NCI-H69 (cell line): ENCODE measurements at places on chromosomes 3 and 15.

- peak; percentile 91 for DNase-seq
Measured at GRCh38 chr3:127461286-127461910, 129.1 kb downstream of the TPRA1 start.

DNA sequence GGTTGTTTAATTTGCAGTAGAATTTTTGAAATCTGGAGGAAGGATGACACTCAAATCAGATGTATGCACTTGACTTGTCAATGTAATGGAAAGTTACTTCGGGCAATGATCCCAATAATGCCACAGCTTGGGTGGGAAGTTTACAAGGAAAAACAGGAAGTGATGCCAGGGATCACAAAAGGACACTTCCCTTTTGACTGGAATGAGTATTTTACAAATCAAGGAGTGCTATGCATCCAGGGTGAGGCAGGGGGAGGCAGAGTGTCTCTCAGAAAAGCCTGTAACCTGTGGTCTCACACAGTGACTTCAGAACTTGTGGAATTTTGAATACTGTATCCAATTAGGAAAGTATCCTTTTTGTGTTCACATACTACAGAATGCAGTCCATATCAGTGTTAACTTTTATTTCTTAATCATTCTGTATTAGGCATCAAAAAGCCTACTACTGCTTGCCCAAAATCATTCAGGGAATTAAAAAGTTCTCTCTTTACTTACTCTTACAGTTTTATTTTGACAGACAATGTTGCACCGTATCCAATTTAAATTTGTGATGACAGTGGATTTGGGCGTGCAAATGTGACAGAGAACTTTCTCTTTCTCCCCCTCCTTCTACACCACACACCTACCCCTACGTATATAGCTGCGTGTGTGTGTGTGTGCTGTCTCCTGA, 445.1 kb downstream of the MECOM start:
- DNase-seq, result peak; percentile 85

GRCh38 chr3:179957264-179957845, 79.4 kb downstream of the PEX5L start:
- peak; percentile 84 for DNase-seq

DNA sequence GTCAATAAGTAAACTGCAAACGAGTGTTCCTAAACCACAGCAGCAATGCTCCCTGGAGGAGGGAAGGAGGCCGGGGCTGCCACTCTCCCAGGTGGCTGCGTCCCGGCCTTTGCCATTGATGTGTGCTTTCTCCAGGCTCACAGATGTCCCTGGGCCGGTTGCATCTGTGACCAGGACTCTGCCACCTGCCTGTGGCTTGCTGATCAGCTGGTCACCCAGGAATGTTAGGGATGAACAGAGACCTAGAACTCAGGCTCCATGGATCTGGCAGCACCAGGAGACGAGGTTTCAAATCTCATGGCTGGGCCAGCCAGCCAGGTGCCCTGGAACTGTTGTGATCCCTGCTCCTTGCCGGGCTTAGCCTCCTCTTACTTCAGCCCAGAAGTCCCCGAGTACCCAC, 65.7 kb downstream of the KLF15 start:
- no peak for DNase-seq

DNA sequence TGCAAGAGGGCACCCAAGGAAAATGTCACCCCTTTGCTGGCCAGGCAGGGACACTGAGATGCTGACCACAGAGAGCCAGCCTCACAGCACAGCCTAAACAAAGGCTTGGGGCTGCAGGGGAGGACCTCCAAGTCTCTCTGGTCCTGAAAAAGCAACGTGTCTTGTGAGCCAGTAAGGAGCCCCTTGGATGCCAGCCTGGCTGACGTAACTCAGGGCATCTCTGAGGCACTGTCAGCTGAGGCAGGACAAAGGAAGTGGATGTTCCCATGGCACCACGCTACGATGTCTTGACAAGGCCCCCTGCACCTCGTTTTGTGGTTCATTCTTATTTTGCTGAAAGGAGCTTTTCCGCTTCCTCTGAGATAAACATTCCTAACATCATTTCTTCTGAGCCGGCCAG, 160.7 kb downstream of the OR4M2 start:
- no peak for DNase-seq

DNA sequence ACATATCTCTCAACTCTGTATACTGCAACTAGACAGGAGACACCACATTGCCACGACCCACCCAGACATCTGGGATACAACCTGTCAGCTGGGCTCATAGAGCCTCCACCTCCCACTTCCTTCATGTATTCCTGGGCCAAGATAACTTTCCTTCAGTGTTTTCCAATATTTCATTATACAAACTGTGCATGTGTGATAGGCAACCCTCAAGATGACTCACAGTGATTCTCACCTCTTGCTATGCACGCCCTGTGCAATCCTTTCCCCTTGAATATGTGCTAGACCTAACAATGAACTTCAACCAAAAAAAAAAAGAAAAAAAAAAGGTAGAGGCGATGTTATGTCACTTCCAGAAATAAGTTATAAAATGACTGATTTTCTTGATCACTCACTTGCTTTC, 138.0 kb upstream of the ALCAM start:
- no peak for DNase-seq

DNA sequence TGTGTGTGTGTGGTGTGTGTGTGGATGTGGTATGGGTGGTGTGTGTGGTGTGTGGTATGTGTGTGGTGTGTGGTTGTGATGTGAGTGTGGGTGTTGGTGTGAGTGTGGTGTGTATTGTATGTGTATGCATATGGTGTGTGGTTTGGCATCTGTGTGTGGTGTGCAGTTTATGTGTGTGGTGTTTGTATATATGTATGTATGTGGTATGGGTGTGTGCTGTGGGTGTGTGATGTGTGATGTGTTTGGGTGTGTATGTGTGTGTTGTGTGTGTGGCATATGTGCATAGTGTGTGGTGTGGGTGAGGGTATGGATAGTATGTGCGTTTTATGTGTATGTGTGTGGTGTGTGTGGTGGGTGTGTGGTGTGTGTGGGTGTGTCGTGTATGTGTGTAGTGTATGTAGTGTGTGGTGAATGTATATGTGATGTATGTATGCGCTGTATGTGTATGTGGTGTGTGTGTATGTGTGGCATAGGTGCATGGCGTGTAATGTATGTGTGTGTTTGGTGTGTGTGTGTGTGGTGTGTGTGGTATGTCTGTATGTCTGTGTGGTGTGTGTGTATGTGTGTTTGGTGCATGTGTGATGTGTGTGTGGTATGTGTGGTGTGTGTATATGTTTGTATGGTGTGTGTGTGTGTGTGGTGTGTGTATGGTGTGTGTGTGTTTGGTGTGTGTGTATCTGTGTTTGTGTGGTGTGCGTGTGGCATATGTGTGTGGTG, 58.0 kb downstream of the EFCAB12 start:
- DNase-seq, result no peak
